ENCODE measurements at places on chromosomes 16 and 17.

GRCh38 chr17:5344914-5345313 is 62.8 kb downstream of the RABEP1 start:
- no peak for DNase-seq

GRCh38 chr16:15507959-15508627 is 73.7 kb downstream of the BMERB1 start:
- no peak for DNase-seq

DNA sequence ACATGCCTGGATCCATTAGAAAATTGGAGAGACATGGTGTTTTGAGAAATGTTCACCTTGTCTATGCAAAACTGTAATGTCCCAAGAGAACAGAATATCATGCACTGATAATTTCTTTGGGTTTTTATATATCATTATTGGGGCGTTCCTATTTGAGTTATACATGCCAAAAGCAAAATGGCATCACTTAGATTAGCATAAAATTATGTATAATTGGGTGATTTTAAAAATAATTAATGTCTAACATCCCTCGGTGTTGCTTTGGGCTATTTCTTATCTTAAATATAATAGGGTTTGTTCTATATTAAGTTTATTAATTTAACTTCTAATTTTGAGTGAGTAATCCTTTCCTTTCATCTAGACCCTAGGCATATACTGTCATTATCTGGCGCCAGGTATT is at the start of gene KRT28:
Gene KRT28, minus strand, starts transcription at position 101 of the 400 bp plus-strand sequence. Its CDS starts 66 bp downstream, at position 35.
- DNase-seq, result no peak

DNA sequence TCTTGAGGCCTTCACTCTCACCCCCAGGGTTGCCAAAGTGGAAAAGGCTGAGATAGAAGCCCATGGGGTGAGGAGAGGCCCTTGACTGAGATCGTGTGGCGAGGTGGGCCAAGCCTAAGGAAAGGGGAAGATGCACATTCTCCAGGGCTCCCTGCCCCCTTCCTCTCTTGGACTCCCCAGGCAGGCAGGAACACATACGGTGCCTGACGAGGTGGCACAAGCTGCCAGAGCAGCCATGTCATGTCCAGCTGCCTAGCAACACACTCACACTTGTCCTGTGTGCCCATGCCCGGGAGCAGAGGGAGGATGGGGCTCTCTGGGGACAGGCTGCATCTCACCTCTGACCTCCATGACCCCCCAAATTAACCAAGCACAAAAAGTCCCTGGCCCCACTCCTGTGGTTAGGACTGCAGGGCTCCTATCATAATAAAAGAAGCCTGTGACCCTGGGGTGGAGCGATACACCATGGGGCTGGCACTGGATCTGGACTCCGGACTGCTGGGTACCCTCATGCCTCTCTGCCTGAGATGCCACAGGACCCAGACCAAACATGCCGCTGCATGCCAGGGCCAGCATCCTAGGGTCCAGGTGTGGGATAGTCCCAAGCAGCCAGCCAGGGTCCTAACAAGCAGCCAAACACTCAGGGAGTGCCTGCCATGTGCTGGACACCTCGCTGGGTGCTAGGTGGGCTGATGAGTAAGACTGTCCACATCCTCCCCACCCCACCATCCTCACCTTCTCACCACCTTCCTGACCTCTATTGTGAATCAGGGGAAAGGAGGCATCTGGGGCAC is 2.6 kb downstream of the GIT1 start:
- DNase-seq, result no peak

- DNase-seq, result no peak
Measured at GRCh38 chr17:39150104-39150634, 1.3 kb downstream of the PLXDC1 start.

- no peak for DNase-seq
Measured at GRCh38 chr16:56274369-56274768, 83.1 kb downstream of the GNAO1 start.

DNA sequence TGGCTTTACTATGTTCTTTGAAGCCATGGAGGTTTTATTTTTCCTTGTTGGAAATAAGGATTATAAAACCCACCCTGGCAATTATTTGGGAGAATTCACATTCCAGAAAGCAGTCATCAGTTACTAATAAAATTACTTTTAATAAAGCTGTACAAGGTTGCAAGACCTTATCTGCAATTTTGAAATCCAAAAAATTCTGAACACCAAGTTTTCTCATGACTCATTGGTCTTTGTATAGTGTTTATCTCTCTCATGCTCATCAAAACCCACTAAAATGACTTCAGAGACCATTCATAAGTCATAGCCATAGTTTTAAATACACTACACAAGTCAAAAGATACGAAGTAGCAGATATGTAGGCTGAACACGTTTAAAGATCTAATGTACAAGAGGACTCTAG is 6.0 kb upstream of the KRT38 start:
- DNase-seq, result no peak

GRCh38 chr17:66971730-66972441 is 7.4 kb downstream of the CACNG4 start:
- DNase-seq, result no peak

DNA sequence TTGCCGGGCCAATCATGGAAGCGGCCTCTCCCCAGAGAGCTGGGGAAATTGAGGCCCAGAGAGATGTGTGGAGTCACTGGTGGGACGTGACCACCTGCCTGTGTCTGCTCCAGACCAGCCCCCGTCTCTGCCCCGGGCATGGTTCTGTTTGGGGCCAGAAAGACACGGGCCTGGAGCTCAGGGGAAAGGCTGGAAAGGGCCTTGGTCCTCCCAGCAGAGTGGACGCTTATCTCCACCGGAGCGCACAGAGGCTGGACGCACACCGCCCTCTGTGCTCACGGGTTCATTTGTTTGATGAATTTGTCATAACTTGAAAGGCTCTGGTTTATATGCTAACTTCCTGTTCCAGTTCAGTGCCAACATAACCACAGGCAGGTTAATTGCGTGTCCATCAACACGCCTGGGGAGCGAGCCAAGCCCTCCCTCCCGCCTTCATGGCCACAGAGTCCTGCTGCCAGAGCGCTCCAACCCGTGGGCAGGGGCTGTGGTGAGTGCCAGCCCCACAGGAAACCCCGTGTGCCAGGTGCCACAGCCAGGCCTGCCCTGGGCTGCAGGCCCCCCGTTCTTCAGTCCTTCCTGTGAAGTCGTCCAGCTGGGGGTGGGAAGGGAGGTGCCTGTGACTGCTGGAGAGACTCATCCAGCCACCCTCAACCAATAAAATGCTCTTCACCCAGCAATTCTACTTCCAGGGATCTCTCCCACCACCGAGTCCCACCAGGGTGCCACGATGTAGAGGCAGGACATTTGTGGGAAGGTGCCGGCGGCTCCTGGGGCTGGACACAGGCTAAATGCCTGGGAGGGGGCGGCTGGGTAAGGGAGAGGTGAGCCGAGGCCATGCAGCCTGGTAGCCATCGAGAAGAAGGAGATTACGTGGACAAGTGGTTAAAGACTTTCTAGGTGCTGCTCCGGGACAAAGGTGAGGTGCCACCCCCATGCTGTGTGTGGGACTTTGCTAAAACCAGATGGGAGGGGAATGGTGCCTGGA is 29.4 kb upstream of the BAHCC1 start:
- DNase-seq, result no peak

GRCh38 chr16:56823081-56823733 is 41.8 kb upstream of the SLC12A3 start:
- DNase-seq, result no peak

DNA sequence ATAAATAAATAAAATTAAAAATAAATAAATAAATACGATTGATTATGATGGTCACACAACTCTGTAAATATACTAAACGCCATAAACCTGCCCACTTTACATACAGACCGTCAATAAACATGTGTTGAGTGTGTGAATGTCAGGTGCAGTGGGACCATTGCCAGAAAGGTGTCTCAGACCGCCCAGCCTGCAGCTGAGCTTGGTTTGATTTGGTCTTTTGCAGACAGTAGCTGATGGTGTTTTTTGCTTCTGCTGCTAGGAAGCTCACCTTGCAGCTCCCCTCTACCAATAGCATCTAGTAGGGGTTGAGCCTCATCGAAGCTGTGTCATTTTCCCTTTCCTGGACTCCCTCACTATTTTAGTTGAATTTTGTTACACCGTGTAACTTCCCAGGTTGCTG is 23.5 kb downstream of the UBALD1 start:
- no peak for DNase-seq

DNA sequence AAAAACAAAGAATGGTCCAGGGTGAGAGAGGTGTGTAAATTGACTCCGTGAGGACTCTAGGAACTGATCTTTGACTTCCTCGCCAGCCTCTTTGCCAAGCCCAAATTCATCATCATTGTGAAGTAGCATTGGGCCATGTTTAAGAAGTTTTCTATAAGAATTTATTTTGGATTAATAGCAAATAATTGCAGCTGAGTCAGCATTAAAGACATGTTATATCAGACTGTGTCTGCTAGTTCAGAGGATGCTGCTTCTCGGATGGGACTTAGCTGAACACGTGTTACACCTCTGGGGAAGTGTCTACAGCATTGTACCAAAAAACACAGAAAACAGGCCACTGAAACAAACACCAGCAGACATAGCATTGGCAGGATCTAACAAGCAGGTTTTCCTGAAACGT is 366.6 kb downstream of the CDH13 start:
- DNase-seq, result no peak

GRCh38 chr16:84673203-84673535 is 24.9 kb downstream of the KLHL36 start:
- DNase-seq, result peak; percentile 16
